Pancreas (tissue), 10 donors: ENCODE measurements at places on chromosomes 7 and 10. TPM values are rescaled to one million over a fixed set of nuclear protein-coding genes. Genes with fewer than 3 reads are reported as not detected.

Gene PNLIPRP2
- total RNA-seq, result 7,545 TPM

Gene WEE2
- not detected for total RNA-seq

Gene PPP1R17
- total RNA-seq, result not detected

Gene OPALIN
- total RNA-seq, result not detected

Gene ZNF862
- total RNA-seq, result 8.3 TPM

Gene C7orf25
- 3.0 TPM for total RNA-seq

Gene TMEM229A
- not detected for total RNA-seq

Gene CALML5
- total RNA-seq, result not detected

Gene SFRP4
- total RNA-seq, result 21.3 TPM

Gene FAM25C
- not detected for total RNA-seq
